SIG-M5 (cell line): ENCODE measurements at places on chromosomes 7 and 10.

- DNase-seq: no peak
These were observed 74.8 kb downstream of the SEPTIN14 start for GRCh38 chr7:55787796-55788195.

DNA sequence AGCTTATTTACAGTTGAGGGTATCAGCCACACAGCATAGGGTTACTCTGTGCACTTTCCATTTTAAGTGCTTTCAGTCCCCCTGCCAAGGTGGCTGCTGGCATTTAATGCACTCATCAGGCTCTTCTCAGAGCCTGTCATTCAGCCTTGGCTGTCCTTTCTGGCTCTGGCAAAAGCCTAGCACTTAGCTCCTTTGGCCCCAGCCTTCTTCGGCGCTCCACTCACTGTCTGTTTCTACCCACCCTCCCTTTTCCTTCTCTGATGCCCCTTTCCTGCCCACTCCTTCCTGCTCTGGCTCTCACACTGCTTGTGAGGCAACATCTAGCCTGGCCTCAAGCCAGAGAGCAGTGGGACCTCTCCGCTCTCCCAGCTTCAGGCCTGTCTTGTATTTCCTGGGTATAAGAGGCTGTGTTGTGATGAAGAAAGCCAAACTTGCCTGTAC lies 60.2 kb downstream of the WIPF3 start:
- no peak for DNase-seq

DNA sequence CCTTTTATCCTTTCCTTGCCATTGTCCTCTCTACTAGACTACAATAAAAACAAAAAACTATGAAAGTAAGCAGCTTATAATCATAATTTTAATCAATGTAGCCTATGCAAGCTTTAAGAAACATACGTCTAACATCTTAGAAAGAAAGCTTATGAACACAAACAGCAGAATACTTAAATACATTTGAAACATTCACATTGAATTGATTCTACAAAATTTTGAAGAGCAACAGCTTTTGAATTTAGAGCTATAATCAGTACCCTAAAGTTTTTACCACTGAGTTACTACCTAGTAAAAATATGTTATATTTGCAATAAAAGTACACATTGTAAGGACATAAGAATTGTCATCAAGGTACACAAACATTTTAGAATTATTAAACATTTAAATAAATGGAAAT lies 7.2 kb downstream of the MEOX2 start:
- no peak for DNase-seq

GRCh38 chr7:34718867-34719266 lies 60.8 kb downstream of the NPSR1 start:
- DNase-seq: no peak

DNA sequence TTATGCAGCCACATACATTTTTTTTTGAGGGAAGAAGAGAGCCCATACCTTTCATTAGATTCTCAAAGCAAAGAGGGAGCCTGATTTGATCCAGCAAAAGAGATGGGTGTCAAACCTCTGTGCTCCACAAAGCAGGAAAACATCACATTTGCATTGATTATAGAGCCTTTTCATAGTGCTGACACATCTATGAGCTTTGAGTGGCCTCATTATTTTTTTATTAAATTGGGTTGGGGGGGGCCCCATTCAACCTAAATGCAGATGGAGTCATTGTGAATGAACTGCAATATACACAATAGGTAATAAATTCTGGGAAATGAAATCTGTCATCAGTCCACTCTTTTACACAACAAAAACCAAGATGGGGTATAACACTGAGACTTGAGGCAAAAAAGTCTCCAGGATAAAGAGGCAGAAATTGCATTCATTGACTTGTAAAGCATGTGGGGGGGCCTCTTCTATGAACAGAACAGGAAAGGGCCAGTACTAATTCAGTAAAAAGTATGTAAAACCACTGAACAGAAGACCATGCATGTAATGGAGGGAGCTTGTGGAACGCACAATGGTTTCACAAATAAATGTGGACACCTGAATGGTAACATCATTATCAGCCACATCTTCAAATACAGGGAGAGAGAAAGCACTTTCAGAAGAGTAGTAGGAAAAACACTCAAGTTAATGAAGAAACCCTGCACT lies 17.7 kb upstream of the ASB4 start:
- no peak for DNase-seq

- no peak for DNase-seq
These were observed 25.2 kb upstream of the POT1 start for GRCh38 chr7:124954790-124955189.

GRCh38 chr7:70799841-70800405 lies 332.0 kb upstream of the GALNT17 start:
- DNase-seq: no peak

DNA sequence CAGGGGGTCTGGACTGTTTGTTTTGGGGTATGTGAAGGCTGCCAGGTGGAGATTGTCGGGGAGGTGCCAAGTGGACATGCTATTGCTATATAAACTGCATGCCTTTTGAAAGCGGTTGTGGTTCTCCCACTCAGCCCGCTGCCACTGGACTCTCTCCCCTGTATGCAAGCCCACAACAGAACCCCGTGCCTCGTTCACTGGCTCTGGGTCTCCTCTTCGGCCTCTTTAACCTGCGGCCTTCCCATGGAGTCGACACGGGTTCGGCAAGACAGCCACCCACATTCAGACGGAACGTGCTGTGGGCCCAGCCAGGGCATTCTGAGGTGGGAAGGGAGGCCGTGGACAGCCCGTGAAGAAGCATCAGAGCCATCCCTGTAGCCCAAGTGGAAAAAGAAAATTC lies 50.3 kb downstream of the SVIL start:
- no peak for DNase-seq

DNA sequence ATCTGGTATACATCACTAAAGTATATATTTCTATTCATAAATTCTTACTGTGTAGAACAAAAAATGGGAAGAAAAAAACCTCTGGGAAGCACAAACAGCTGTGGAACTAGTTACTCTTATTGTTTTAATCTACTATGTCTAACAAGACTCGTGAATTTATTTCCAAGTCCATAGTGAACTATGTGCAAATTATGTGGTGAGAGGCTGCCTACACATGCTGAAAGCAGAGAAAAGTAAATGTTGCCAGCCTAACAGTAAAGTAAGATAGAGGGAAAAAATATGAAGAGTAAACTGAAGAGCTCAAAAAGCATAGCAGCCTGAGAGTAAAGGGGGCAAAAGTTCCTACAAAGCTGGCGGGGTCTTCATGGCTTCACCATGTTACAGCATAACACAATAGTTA lies 3.0 kb downstream of the GDI2 start:
- DNase-seq: no peak
